ENCODE measurements at places on chromosomes 2 and 18. TPM values are rescaled to one million over a fixed set of nuclear protein-coding genes. Genes with fewer than 3 reads are reported as not detected.
A peak's percentile ranks its signal among the peaks of the same experiment; 100 is the strongest.

The FEV gene
- total RNA-seq = not detected

- DNase-seq = no peak
Measured at GRCh38 chr2:145256551-145256950, 736.6 kb upstream of the ZEB2 start.

DNA sequence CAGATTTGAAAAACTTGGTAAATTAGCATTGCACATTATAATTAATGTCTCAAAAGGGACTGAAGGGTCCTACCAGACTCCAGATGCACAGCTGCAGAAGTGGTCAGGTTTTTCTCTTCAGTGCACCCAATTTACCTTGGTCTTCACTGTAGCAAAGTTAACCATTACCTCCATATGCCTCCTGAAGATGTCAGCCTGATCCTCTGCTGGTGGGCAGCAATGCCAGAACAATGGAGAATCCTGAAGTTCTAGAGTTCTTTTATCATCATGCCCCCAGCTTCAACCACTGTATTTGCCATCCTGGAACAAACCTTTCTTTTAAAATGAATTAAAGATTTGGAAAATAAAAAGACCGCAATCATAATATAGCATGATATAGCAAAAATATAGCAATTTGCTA, 1774.8 kb upstream of the CELF4 start:
- DNase-seq = no peak

GRCh38 chr2:56199492-56199891, 15.7 kb downstream of the CCDC85A start:
- DNase-seq = no peak

DNA sequence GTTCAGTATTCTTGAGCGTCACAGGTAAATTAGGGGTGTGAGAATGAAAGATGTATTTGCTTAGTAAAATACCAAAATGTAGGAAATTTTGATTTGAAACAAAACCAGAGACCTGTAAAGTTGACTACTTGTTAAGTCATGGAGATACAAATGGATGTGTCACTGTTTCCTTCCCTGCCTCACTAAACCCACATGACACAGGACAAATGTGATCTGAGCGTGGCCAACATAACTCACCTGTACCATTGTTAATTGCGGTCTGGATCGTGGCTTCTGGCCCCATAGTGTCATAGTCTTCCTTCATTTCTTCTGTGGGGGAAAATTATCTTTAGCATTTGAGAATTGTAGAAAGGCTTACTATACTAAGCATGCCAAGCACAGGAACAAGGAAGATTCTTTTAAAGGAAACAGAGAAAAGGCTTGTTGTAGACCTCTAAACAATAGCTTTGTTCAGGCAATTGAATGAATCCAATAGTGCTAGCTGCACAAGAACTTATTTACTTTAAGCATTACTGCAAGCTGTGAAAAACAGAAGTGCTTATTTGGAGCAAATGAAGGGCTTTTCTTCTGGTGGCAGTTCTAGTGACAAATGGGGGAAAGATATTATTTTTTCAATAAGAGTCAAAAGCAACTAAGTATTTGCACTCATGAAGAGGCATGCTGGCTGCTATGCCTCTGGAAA, 95.2 kb downstream of the ZEB2 start:
- DNase-seq = no peak

GRCh38 chr2:198044777-198045176, 240.4 kb downstream of the PLCL1 start:
- DNase-seq = no peak

- DNase-seq = no peak
Measured at GRCh38 chr2:156486147-156486546, 50.0 kb downstream of the GPD2 start.

The DUSP2 gene
- total RNA-seq = 11.3 TPM

GRCh38 chr2:120431386-120432292, 85.7 kb downstream of the INHBB start:
- DNase-seq = no peak

The SERPINB4 gene
- total RNA-seq = not detected

GRCh38 chr2:144445196-144445595, 74.7 kb downstream of the ZEB2 start:
- no peak for DNase-seq

The UCN gene
- 3.1 TPM for total RNA-seq

The CEP192 gene
- total RNA-seq = 22.6 TPM

DNA sequence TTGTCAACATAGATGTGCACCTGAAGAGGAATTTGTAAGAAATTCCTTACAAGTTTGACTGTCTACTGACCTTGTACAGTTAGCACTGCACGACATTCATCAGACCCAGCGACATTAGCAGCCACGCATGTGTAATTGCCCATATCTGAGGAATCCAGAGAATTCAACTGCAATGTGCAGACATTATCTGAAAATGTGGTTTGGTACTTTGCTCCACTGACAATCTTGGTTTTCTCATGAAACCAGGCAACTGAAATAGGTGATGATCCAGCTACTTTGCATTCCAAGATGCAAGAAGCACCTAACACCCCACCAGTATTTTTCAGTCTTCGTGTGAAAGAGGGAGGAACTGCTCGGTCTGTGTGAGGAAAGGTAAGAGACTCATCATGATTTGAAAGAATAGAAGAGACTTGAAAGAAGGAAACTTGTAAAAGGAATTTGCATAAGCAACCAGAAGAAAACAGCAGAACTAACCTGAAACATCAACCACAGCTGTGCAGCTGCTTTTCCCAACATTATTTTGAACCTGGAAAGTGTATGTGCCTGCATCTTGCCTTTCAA, 83.4 kb downstream of the TTN start:
- no peak for DNase-seq

- no peak for DNase-seq
Measured at GRCh38 chr2:130377491-130377890, 21.6 kb downstream of the PTPN18 start.

GRCh38 chr2:176566961-176567360, 297.7 kb downstream of the MTX2 start:
- no peak for DNase-seq

- DNase-seq = peak; percentile 61
Measured at GRCh38 chr18:12306752-12307700, 1.0 kb upstream of the TUBB6 start.

The ASAP2 gene
- total RNA-seq = 44.3 TPM

DNA sequence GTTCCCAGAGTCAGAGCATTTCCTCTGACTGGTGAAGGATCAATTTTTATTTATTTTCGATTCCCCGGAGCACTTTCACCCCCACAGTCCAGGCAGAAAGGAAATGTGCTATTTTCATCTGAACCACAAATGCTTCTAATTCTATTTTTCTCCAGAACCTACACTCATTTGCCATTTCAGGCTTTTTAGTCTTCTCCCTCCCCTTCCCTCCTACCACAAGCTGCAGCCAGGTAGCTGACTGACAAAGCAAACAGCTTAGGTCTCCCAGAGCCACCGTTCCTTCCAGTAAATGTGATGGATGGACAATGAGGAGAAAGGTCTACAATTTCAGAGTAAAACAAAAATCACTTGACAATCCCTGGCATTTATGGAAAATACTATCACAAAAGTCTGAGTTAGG, 76.9 kb downstream of the KLF7 start:
- no peak for DNase-seq

DNA sequence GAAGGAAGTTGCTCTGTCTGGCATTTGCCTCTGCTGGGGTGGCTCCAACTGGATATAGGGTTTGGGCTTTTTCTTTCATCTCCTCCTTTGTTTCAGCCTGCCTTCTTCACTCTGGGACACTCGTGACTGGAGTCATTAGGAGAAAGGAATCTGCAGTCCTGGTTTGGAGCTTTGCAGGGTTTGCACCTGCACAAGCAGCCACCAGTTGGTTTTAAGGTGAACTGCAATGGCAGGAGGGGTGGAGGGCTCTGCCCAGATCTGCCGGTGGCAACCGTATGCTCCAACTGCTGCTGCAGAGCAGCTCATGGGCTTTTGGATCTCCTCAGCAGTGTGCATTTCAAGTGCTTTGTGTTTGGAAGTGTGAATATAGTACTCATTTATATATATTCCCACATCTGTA, 131.3 kb upstream of the MGAT5 start:
- DNase-seq = no peak

- no peak for DNase-seq
Measured at GRCh38 chr2:44895061-44895460, 46.4 kb upstream of the SIX3 start.

DNA sequence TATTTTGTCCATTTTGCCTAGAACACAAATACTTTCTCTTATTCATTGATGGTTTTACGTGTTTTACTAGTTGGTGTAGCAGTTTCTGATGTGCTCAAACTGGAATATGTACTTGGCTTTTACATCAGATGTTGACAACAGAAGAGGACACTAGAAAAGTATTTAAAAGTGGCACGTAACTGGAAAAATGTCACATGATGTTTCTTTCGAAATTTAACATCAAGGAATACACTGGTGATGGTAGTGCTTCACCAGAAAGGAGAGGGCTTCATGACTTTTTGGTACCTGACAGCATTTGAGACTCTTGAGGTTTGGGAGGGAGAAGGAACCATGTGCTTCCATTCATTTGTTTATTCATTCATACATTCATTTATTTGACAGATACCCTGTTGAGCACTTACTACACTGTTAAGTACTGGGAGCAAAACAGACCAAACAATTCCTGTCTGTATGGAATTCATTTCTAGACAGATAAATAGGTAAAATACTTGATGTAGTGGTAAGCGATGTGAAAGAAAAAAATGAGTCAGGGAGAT, 1.5 kb downstream of the GIGYF2 start:
- no peak for DNase-seq

The CCDC74B gene
- 3.4 TPM for total RNA-seq

- no peak for DNase-seq
Measured at GRCh38 chr2:10017313-10017941, 25.9 kb upstream of the KLF11 start.
